Myocyte (in vitro differentiated cells): ENCODE measurements at places on chromosomes 1 and 21. TPM values are rescaled to one million over a fixed set of nuclear protein-coding genes. Genes with fewer than 3 reads are reported as not detected.

- peak; percentile 30 for DNase-seq
Measured at GRCh38 chr1:25821630-25822091, 1.9 kb downstream of the MTFR1L start.

- DNase-seq = no peak
Measured at GRCh38 chr1:178946855-178947676, 76.2 kb upstream of the ANGPTL1 start.

Gene PROX1
- total RNA-seq = 6.7 and 8.5 TPM in 2 replicates

Gene VASH2
- total RNA-seq = 75.0 and 113 TPM in 2 replicates

Gene SLC30A10
- total RNA-seq = not detected in 2 replicates

DNA sequence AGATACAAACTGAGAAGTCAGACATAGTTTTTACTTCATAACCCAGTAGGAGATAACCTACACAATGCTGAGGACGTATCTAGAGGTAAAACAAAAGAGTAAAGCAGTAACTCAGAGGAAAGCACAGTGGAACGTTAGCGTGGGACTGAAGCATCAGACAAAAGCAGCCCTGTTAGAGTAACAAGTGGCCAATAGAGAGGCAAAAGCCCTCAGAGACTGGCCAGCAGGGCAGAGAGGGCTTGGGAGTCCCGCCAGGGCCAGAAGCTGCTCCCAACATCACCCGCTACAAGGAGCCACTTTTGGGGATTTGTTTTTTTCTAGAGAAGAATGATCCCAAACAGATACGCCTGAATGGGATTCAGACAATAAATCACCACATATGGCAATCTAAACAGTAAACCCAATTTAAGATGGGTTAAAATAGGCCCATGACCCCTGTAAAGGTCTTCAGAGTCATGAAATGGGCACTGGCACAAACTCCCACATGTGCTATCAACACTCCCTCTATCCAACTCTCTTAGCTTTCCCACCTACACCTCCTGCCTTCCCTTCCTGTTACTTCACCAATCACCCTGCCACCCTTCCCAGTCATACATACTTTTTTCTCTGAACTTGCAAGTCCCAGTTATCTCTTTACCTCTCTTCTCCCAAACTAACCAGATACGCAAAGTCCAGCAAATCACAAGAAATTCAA is 17.2 kb downstream of the TADA1 start:
- DNase-seq = no peak

DNA sequence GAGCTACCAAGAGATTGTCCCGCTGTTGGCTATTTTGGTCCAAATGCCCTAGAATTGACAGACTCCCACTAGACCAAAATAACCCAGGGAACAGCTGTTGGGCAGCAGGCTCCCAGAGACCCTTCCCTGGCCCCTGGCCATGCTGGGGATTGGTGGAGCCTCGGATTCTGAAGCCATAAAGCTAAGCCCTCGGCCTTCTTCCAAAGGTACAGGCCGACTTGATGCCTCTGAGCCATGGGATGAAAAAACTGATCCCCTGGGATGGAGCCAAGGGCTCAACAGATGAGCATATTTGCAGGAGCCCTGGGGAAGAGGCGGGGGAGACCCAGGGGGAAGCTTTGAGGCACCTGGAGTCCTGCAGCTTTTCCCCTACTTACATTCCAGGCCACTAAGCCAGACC is 1.0 kb upstream of the LRRC38 start:
- no peak for DNase-seq

- DNase-seq = peak; percentile 79
Measured at GRCh38 chr1:113073479-113073950, 517 bp downstream of the LRIG2 start.

GRCh38 chr1:232754930-232755329 is 50.3 kb upstream of the MAP10 start:
- no peak for DNase-seq

Gene FAM151A
- total RNA-seq = not detected in 2 replicates

DNA sequence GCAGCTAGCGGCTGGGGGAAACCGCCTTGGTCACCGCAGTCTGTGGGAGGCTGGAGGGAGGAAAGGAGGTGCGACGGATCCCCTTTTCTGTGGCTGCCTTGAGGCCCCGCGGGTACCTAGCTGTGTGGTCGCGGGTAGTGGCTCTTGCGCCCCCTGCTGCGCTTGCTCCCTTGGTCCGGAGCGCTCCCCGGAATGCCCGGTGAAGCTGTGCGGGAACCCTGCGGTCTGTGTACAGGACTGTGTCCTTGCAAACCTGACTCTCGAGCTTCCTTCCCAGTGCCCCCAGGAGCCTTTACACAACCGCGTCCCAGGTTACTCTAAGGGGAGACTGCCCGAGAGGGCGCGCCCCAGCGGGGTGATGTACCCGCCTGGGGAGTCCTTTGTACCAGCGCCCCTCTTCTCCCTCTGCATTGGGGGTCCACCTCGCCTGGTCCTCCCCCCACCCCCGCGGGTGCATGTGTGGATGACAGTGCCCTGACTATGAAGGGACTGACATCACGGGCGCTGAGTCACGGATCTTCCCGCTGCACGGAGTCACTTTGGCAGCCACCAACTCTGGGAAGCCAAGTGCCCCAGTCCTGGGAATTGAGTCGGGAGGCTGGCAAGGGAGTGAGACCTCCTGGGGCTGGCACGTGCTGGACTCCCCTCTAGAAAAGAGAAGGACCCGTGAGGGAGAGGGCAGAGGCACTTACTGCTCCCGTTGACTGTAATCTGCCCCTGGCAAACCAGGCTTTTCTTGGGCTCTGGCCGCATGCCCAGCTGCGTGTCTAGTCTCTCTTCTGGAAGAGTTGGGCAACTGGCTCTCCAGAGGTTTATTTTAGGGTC is 816 bp downstream of the IL6R start:
- DNase-seq = peak; percentile 97

Gene PLPPR5
- total RNA-seq = 0.10 TPM in 1 of 2 replicates, not detected in the other

Gene FCRL3
- not detected in 2 replicates for total RNA-seq

DNA sequence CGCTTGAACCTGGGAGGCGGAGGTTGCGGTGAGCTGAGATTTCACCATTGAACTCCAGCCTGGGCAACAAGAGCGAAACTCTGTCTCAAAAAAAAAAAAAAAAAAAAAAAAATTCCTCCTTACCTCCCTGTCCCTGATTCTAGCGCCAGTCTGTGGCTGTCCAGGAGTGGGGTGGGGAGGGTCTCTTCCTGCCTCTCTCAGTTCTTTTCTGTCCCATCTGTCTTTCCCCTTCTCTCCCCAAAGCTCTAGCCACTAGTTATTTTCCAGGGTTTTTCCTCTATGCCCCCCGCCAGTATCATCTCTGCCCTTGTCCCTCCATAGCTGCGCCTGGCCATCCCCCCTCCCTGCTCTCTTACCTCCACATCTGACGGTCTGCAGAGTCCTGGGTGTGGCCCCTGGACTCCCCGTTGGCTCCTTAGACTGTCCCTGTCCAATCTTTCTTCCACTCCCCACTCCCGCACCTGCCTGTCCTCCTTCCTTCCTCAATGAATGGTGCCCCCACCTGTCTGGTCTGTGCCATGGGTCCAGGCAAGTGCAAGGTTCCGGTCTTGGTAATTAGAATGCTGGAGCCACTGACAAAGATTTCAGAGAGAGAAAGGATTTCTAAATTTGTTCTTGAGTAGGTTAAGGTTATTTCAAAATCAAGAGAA is 1.6 kb upstream of the TMEM63A start:
- no peak for DNase-seq

DNA sequence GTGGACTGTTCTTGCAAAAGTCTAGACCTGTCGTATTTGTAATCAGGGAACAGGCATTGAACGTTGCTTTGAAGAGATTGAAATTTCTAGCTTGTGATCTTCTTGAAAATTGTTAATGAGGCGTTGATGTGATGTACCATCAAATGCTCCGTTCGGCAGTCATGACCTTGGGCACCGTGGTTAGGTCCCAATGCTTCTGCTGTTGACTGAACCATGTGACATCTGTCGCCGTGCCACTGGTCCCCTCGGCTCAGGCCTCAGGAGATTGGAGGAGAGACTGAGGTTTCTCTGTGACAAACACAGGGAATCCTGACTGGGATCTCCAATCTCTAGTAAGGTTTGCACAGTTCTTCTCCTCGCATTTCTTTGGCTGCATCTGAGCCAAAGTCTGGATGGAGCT is 18.1 kb upstream of the KCNAB2 start:
- no peak for DNase-seq

DNA sequence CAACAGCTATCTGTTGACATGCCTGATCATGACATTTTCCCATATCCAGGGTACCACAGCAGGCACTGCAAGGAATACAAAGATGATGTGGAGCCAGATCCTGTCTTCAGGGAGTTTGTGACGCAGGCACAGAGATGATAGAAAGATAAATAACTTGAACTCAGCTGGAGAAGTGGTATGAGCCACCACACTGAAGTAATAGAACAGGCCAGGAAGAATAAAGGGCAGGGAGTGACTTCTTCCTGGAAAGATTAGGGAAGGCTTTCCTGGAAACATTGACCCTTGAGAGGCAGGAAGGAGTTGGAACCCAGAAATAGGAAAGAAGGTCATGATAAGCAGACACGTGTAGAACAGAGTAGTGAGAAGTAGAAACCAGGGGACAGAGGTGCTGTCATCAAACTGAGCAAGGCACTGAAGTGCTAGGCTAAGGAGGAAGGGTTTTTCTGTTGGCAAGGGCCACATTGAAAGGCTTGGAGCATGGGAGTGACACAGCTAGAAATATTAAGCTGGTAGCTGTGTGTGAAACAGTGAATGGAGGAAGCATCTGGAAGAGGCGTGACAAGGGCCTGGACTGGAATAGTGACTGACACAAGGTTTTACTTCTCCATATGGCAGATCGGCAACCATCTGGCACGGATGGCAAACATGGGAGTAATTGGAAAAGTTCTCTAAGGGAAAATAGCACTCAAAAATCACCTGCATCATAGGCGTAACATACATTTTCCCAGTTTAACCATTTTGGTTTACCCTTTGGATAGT is 68.4 kb downstream of the AK5 start:
- DNase-seq = no peak

- DNase-seq = no peak
Measured at GRCh38 chr1:5921129-5921528, 71.1 kb downstream of the NPHP4 start.

Gene C1orf116
- total RNA-seq = 0.13 TPM in 1 of 2 replicates, not detected in the other

- DNase-seq = no peak
Measured at GRCh38 chr1:182175361-182175931, 113.9 kb upstream of the ZNF648 start.

DNA sequence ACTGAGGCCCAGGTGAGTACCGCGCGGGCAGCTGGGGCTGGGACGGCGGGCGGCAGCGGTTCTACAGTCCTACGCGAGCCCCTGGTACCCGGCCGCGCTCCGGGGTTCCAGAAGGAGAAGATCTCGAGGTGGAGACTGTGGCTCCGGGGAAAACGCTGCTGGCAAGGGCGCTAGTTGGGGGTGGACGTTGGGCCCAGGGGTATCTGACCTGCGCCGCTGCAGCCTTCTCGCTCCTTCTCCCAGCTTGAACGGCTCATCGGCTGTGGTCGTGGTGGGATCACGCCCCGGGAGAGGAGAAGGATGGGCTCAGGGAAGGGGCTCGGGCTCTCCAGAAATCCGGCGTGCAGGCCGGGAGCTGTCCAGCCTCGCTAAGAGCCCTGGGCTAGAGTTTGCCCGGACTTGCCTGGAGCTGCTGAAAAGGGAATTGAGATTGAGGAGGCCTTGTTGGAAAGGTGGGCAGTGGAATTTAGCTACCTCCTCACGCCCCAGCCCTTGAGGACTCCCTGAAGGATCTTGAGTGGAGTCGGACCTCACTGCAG is 1.1 kb upstream of the POU3F1 start:
- peak; percentile 58 for DNase-seq

Gene PGLYRP4
- total RNA-seq = not detected in 2 replicates

Gene KDM1A
- 67.3 and 75.4 TPM in 2 replicates for total RNA-seq

- DNase-seq = peak; percentile 16
Measured at GRCh38 chr1:18681423-18681835, 50.8 kb downstream of the PAX7 start.

DNA sequence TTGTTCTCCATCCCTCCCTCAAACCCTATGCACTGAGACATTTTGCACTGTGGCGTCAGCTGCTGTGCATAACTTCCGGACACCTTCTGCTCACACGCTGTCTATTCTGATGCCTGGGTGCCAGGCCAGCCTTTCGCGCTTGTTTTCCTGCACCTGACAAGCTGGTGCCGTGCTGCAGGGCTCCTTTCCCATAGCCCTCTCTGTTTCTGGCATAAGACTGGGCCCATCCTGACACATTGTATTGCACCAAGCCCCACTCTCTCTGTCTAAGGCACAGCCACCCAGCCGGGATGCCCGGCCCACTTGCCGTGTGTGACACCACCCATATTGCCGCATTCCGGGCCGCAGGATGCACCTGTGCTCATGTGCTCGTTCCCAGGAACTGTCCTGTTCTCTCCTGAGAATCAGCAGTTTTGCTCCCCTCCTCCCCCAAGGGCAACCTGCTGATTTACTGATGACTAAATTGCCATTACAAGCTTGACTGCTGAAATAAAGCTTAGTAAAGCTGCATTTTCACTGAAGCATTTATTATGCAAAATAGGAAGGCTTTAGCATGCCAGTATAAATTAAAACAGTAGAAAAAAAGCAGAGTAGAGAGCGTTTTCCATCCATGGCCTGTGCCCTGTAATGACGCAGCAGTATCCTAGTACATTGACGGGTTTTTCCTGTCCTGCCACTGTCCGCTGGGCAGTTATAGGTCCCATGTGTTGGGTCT is 88.0 kb downstream of the CD247 start:
- DNase-seq = no peak

DNA sequence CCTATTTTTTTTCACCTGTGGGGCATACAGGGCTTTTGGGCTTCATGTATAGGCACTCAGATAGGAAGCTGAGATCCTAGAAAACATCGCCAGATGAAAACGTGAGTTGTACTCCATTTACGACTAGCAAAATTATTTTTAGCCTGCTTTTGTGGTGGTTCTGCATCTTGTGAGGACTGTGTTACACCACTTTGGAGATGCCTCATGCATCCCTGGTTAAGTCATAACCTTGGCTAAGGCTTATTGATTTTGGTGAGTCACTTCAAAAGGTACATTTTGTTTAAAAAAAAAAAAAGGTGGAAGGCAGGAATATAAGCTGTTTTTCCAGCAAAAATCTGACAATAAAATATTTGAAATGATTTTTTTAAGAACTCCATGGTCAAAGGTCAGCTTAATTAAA is 101.8 kb upstream of the OLFM3 start:
- no peak for DNase-seq

Gene KRTAP21-2
- total RNA-seq = not detected in 2 replicates

DNA sequence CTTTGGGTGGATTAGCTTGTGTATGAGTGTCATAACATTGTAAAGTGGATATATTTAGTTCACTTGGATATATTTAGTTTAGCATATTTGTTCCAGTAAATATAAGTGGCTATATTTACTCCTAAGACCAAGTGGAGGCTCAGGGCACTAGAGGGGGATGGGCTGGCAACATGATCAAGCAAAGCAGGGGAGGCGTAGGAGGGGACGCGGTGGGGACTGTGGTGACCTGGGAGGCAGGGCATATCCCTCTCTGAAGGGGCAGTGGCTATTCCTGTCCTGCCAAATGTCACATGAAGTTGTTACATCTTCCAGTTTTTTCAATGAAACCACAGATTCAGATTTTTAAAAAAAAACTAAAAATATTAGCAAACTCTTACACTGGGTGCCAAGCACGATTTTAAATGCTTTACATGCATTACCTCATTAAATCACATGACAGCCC is 51.9 kb upstream of the EDN2 start:
- no peak for DNase-seq

Gene KLHL17
- total RNA-seq = 5.6 and 13.6 TPM in 2 replicates

Gene GJB3
- not detected in 2 replicates for total RNA-seq

GRCh38 chr1:47782414-47783166 is 214.6 kb downstream of the TRABD2B start:
- DNase-seq = no peak

Gene YY1AP1
- 34.5 and 45.7 TPM in 2 replicates for total RNA-seq

Gene PCP4
- total RNA-seq = not detected in 2 replicates

Gene SV2A
- 3.0 and 4.0 TPM in 2 replicates for total RNA-seq
